Mesothelial cell of epicardium (in vitro differentiated cells): ENCODE measurements at places on chromosomes 12 and 14. TPM values are rescaled to one million over a fixed set of nuclear protein-coding genes. Genes with fewer than 3 reads are reported as not detected.

MAP3K9 gene
- 9.2 to 10.7 TPM (median 9.5 TPM) in 3 replicates for total RNA-seq

IL22 gene
- total RNA-seq: not detected in 3 replicates

KRT78 gene
- total RNA-seq: not detected in 3 replicates

ZNF140 gene
- 26.5 to 29.2 TPM (median 29.1 TPM) in 3 replicates for total RNA-seq

CLECL1 gene
- not detected in 3 replicates for total RNA-seq

RDH12 gene
- not detected in 3 replicates for total RNA-seq

PTGR2 gene
- total RNA-seq: 12.4 to 14.5 TPM (median 14.0 TPM) in 3 replicates

AKAP6 gene
- total RNA-seq: 7.3 to 8.5 TPM (median 7.8 TPM) in 3 replicates

CSRP2 gene
- 81.6 to 86.3 TPM (median 81.8 TPM) in 3 replicates for total RNA-seq

KIF5A gene
- 0.40 to 0.69 TPM (median 0.59 TPM) in 3 replicates for total RNA-seq

TMEM132D gene
- 0.05 to 0.11 TPM (median 0.07 TPM) in 3 replicates for total RNA-seq

ACVR1B gene
- total RNA-seq: 31.2 to 31.3 TPM (median 31.2 TPM) in 3 replicates

ERP27 gene
- 55.2 to 60.4 TPM (median 58.1 TPM) in 3 replicates for total RNA-seq

KCNJ8 gene
- 2.9 to 3.9 TPM (median 3.6 TPM) in 3 replicates for total RNA-seq

KRT4 gene
- 1.00 to 1.4 TPM (median 1.3 TPM) in 3 replicates for total RNA-seq

ETFBKMT gene
- 1.6 to 2.6 TPM (median 1.8 TPM) in 3 replicates for total RNA-seq

LRRC10 gene
- not detected in 3 replicates for total RNA-seq
